Activated CD4-positive, alpha-beta T cell treated with anti-CD3 and anti-CD28 coated beads, Interleukin-2, amount 10 ng/mL, durations not matched to agents 24 days and 14 days (primary cell): ENCODE measurements at places on chromosomes 12 and 14. TPM values are rescaled to one million over a fixed set of nuclear protein-coding genes. Genes with fewer than 3 reads are reported as not detected.

GRCh38 chr14:67502867-67503266, 14.3 kb upstream of the TMEM229B start:
- no peak overlapping the region for H3K27ac ChIP-seq
- H3K27me3 ChIP-seq = peaks cover 19% of the 10 kb centered on the region
- no peaks in the 10 kb centered on the region for H3K4me1 ChIP-seq
- no peak overlapping the region for H3K4me3 ChIP-seq

DNA sequence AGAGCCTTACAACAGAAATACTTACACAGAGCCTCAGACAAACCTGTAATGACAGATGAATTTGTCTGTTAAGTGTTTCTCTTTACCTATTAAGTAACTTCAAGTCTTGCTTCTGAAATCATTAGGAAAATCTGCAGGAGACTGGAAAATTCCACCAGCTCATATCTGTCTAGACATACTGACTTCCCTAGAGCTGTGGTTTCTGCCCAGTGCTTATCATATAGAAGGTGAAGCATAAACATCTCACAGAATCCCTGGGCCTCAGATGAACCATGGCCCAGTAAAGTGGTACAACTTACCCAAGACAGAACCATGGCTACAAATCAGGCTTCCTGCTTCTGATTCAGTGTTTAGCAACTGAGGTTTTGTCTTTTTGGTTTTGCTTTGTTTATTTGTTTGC, 91.6 kb downstream of the EGLN3 start:
- peaks cover 22% of the 10 kb centered on the region for H3K27me3 ChIP-seq
- no peak for DNase-seq
- H3K27ac ChIP-seq = no peak overlapping the region

IL26 gene
- total RNA-seq = 6.9 and 7.7 TPM in 2 replicates

PLA2G1B gene
- total RNA-seq = not detected in 2 replicates

TUNAR gene
- not detected in 2 replicates for total RNA-seq
